ENCODE measurements at places on chromosomes 6 and 20. TPM values are rescaled to one million over a fixed set of nuclear protein-coding genes. Genes with fewer than 3 reads are reported as not detected.

RHAG gene
- not detected for total RNA-seq

RIPPLY2 gene
- total RNA-seq: not detected

BCAS1 gene
- total RNA-seq: not detected

NKX2-2 gene
- not detected for total RNA-seq

THEMIS gene
- total RNA-seq: not detected

SEL1L2 gene
- total RNA-seq: not detected

NT5E gene
- total RNA-seq: 667 TPM

CNKSR3 gene
- total RNA-seq: 5.6 TPM

CTCFL gene
- not detected for total RNA-seq

IL17A gene
- not detected for total RNA-seq

SLC25A27 gene
- 7.0 TPM for total RNA-seq

OGFRL1 gene
- total RNA-seq: 15.8 TPM

NFYA gene
- 16.3 TPM for total RNA-seq

GSTA2 gene
- not detected for total RNA-seq

ERVFRD-1 gene
- not detected for total RNA-seq

SSTR4 gene
- 0.07 TPM for total RNA-seq

ZNF334 gene
- 0.83 TPM for total RNA-seq

ATAT1 gene
- total RNA-seq: 3.3 TPM

TDRD6 gene
- 0.13 TPM for total RNA-seq

NRSN1 gene
- not detected for total RNA-seq

FAM209B gene
- not detected for total RNA-seq

MAFB gene
- total RNA-seq: 0.79 TPM

GRM4 gene
- total RNA-seq: 0.13 TPM

PNPLA1 gene
- 0.03 TPM for total RNA-seq

MROH8 gene
- total RNA-seq: 1.5 TPM

CASS4 gene
- total RNA-seq: 0.23 TPM

TCF15 gene
- total RNA-seq: not detected

REM1 gene
- total RNA-seq: 0.07 TPM

OCSTAMP gene
- not detected for total RNA-seq

BMP7 gene
- total RNA-seq: not detected

TBC1D32 gene
- total RNA-seq: 18.1 TPM

ERMARD gene
- 21.5 TPM for total RNA-seq

DYNLT2 gene
- total RNA-seq: 0.39 TPM

MATN4 gene
- not detected for total RNA-seq

SMOC2 gene
- total RNA-seq: 0.13 TPM

ZSWIM3 gene
- total RNA-seq: 5.1 TPM

MCM3 gene
- 24.3 TPM for total RNA-seq

Data from smooth muscle cell of the pulmonary artery (primary cell).